ENCODE measurements at places on chromosomes 12 and 14. TPM values are rescaled to one million over a fixed set of nuclear protein-coding genes. Genes with fewer than 3 reads are reported as not detected.

The RASSF9 gene
- total RNA-seq = not detected

The CLEC12A gene
- total RNA-seq = 0.42 TPM

The BATF gene
- total RNA-seq = 7.8 TPM

The CLEC14A gene
- total RNA-seq = not detected

The TGM1 gene
- total RNA-seq = 3.9 TPM

The ADSS1 gene
- 2.7 TPM for total RNA-seq

The PFDN5 gene
- 757 TPM for total RNA-seq

The FBXO33 gene
- 97.4 TPM for total RNA-seq
